ENCODE measurements at places on chromosomes 2 and 18.

GRCh38 chr2:167940346-167940725 is 307.1 kb downstream of the STK39 start:
- DNase-seq, result no peak
- no peaks in the 10 kb centered on the region for H3K36me3 ChIP-seq
- H3K27ac ChIP-seq, result peak overlapping the region; percentile 76

GRCh38 chr2:176328149-176328548 is 58.9 kb downstream of the MTX2 start:
- no peaks in the 10 kb centered on the region for H3K27me3 ChIP-seq
- no peak overlapping the region for H3K27ac ChIP-seq
- DNase-seq, result no peak
- H3K4me3 ChIP-seq, result no peak overlapping the region

DNA sequence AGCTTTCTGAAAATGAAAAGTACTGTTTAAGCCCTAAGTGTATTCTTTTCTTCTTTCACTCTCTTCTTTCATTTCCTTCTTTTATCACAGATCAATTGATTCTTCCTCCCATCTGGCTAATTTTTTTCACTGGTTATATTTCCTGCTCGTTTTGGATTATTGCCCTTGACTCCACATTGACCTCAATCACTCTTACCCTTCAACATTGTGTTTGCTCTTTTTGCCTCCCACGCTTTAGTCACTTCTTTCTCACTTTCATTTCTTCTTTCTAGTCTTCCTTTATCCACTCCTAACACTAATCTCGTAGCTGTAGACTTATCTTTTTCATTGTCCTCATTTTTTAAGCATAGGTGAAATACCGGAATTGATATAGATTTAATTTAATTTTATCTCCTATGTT is 320.3 kb upstream of the VRK2 start:
- no peak for DNase-seq
- no peak overlapping the region for H3K4me3 ChIP-seq
- H3K27me3 ChIP-seq, result no peaks in the 10 kb centered on the region
- H3K36me3 ChIP-seq, result no peaks in the 10 kb centered on the region

DNA sequence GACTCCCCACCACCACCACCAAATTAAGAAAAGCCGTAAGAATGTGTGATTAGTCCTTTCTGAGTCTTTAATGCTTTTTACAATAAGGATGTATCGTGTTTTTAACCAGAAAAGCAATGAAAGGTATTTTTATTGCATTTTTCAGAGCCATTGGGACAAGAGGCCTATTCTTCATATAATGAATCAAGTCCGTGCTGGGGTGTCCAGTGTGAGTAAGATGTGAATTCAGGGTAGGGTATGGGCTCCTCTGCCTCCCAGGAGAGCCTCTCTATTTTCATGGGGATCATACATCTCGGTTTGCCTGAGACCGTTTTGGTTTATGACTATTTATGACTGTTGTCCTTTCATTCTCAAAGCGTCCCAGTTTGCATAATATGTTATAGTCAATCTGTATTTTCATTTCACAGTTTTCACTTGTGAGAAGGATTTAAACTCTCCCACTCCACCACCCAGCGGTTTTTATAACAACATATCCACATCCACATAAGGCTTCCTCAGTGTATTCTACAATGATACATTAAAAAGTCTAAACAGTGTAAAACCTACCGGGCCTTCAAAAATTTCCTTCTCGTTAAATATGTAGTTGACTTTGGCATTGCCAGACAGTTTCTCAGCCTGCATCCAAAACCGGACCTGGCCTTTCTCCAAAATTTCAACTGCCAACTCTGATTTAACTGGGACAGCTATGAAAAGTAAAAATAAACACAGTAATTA is 80.8 kb upstream of the LPIN2 start:
- H3K27ac ChIP-seq, result no peak overlapping the region
- no peaks in the 10 kb centered on the region for H3K36me3 ChIP-seq
- peaks cover 4% of the 10 kb centered on the region for H3K4me1 ChIP-seq
- DNase-seq, result no peak
- no peak overlapping the region for H3K4me3 ChIP-seq

DNA sequence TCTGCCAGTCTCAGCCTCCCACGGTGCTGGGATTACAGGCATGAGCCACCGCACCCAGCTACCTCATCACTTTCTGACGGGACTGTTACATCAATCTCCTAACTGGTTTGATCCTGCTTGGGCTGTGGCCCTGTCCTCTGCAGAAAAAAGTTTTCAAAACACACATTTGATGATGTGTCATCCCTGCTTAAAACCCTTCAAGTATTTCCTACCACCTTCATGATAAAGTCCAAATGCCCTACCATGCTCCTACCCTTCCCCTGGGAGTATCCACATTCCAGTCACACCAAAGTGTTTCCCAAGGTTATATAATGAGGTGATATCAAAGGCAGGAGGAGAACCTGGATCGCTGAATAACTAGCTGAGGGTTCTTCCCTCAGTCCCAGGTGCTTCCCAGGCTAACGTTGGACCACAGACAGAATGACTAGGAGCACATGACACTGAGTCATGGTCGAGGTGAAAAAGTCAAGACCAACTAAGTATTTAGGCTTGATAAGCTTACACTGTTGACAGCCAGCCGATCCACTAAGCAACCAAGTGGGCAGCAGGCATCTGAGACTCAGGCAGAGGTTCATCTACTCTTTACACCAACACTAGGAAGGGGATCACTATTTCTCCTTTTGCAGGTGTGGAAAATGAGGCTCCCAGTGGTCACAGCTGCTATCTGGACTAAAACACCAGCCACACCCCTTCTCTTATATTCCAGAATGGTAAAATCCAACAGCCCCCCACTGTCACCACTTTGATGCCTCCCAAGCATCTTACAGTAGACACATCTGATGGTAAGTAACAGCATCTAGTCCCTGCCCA is 31.8 kb downstream of the CYRIA start:
- no peak overlapping the region for H3K27ac ChIP-seq
- peaks cover 70% of the 10 kb centered on the region for H3K4me1 ChIP-seq
- no peak for DNase-seq
- H3K36me3 ChIP-seq, result no peaks in the 10 kb centered on the region
- H3K4me3 ChIP-seq, result no peak overlapping the region

DNA sequence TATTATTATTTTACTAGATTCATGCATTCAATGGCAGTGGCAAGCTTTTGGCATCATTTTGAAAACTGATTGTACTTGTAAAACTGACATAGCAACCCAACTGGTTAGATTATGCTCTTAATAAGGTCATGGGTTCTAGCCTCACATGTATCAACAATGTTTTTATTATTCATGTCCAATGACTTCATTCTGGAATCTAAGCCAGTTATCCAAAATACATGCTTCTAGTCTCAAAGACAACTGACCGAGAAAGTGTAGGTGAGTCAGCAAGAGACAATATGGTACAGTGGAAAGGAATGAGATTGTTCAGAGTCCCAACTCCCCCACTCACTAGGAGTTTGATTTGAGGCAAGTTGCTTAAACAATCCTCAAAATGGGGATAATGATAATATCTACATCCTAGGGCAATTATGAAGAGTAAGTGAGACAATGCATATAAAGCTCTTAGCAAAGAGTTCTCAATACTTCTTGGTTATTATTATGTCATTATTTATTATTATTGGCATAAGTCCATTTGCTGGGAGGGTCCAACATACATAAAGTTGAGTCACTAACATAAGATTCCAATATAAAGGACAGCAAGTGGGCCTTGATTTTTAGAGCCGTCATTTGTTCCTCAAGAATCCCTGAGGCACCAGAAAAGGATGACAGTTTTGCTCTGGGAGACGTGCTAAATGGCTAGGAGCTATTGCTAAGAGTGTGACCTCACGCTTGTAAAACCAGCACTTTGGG is 99.4 kb downstream of the NEB start:
- no peaks in the 10 kb centered on the region for H3K27me3 ChIP-seq
- H3K27ac ChIP-seq, result no peak overlapping the region
- H3K36me3 ChIP-seq, result no peaks in the 10 kb centered on the region
- no peak for DNase-seq

DNA sequence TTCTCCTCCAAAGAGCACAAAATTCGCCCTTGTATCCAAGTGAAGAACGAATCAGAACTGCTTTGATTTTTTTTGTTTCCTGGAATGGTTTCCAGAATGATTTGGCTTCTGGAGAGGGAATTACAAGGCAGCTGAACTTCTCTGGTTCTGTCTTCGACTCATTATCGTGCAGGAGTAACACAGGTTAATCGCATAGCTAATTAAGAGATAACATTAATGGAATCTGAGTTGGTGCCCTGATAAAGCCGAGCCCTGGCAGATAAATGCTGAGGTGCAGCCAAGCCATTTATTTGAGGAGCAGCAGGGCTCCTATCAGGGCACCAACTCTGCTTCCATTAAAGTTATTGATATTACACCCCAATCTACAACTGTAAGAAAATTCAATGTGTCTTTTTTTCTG is 433.7 kb downstream of the ZNF521 start:
- no peaks in the 10 kb centered on the region for H3K36me3 ChIP-seq
- no peaks in the 10 kb centered on the region for H3K27me3 ChIP-seq
- H3K4me3 ChIP-seq, result no peak overlapping the region
- H3K4me1 ChIP-seq, result no peaks in the 10 kb centered on the region
- no peak overlapping the region for H3K27ac ChIP-seq

DNA sequence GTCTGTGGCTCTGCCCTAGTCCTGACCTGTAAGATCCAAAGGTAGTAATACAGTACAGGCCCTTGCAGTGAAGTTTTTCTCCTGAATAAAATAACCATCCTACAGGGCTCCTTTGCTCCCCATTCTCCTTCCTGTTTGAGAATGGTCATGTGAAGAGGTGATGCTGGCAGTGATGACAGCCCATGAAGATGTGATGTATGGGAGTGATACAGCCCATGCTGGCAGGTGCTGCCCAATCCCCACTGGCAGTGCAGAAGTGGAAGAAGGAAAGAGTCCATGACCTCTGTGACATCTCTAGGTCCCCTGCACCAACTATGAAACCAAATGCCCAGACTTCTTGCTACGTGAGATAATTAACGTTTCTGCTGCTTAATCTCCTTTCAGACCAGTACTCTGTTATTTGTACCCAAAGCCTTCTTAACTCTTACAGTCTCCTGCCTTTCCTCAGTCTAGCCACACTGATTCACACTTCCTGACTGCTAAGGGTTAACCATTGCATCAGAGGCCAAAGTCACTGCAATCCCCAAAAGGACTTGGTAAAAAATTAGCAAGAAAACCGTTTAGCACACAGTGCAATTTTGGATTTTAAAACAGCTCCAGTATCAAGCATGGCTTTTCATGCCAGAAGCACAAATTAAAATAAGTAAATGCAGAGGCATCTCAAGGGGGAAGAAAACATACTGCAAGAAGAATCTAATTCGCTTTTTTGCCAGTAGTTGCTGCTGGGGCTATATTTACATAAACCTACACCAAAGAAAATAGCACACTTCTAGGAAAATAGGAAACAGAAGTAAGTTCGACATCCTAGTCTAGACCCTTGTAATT is 98.0 kb downstream of the STK39 start:
- H3K27me3 ChIP-seq, result no peaks in the 10 kb centered on the region
- no peak overlapping the region for H3K27ac ChIP-seq
- no peak for DNase-seq
- no peaks in the 10 kb centered on the region for H3K4me1 ChIP-seq
- H3K4me3 ChIP-seq, result no peak overlapping the region

DNA sequence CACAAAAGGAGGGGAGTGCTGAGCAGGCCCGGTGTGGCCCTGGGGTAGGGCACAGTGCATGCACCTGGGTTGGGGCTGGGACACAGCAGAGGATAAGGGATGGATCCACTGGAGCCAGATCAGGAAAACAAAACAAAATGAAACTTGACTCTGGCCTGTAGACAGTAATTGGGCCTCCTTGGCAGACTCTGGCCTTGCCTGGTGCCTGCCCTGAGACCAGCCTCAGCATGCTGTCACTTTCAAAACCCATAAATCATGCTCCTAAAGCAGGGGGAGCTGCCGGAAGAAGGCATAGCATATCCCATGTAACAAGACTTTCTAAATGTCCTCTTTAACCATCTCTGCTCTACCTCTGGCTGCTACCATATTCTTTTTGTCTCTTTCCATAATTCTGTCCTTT is 61.1 kb upstream of the IGFBP5 start:
- no peak for DNase-seq
- H3K4me3 ChIP-seq, result no peak overlapping the region
- H3K4me1 ChIP-seq, result no peaks in the 10 kb centered on the region
- H3K27ac ChIP-seq, result no peak overlapping the region
- peaks cover 2% of the 10 kb centered on the region for H3K27me3 ChIP-seq

- H3K4me1 ChIP-seq, result no peaks in the 10 kb centered on the region
- no peak for DNase-seq
- no peaks in the 10 kb centered on the region for H3K36me3 ChIP-seq
These were observed 193.2 kb upstream of the DDX18 start for GRCh38 chr2:117621326-117621725.

GRCh38 chr2:183035298-183035953 is 2.8 kb downstream of the NCKAP1 start:
- H3K27me3 ChIP-seq, result peaks cover 79% of the 10 kb centered on the region
- H3K27ac ChIP-seq, result no peak overlapping the region
- no peak for DNase-seq
- H3K4me3 ChIP-seq, result no peak overlapping the region
- peaks cover 30% of the 10 kb centered on the region for H3K4me1 ChIP-seq
- no peaks in the 10 kb centered on the region for H3K36me3 ChIP-seq

GRCh38 chr18:78610179-78610578 is 369.4 kb upstream of the SALL3 start:
- no peak overlapping the region for H3K27ac ChIP-seq
- no peaks in the 10 kb centered on the region for H3K4me1 ChIP-seq
- no peak overlapping the region for H3K4me3 ChIP-seq

DNA sequence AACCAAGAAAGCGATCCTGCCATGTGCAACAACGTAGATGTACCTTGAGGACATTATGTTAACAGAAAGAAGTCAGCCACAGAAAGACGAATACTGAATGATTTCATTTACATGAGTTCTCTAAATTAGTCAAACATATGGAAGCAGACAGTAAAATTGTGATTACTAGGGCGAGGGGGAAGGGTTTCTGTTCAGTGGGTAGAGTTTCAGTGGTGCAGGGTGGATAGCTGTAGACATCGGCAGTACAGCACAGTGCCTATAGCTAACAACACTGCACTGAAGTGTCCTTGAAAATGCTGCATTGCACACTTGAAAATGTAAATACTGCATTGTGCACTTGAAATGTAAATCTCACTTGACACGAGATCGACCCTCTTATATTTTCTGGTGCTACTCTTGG is 275.3 kb downstream of the GALR1 start:
- no peaks in the 10 kb centered on the region for H3K4me1 ChIP-seq
- H3K4me3 ChIP-seq, result no peak overlapping the region
- H3K27ac ChIP-seq, result no peak overlapping the region
- H3K27me3 ChIP-seq, result no peaks in the 10 kb centered on the region

- H3K4me1 ChIP-seq, result peaks cover 12% of the 10 kb centered on the region
- no peak overlapping the region for H3K4me3 ChIP-seq
- no peaks in the 10 kb centered on the region for H3K27me3 ChIP-seq
- H3K27ac ChIP-seq, result no peak overlapping the region
- no peak for DNase-seq
- H3K36me3 ChIP-seq, result no peaks in the 10 kb centered on the region
These were observed 33.1 kb downstream of the MEX3C start for GRCh38 chr18:51164342-51164741.

DNA sequence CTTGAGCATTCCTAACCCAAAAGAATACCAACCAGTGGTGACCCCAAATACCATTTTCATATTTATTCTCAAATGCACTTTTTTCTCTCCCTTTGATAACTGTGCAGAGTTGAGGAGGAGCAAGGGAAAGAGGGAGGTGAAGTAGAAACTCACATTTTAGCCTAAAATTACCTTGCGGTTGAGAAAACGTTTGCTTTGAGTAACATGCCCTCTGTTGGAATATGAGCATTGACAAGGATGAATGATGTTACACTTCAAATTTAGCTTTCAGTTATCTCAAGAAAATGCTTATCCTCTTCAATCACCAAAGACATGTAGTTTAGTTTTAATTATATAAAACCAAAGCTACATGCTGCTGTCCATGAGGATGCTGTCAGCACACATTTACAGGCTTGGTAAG is 2.4 kb downstream of the GRP start:
- DNase-seq, result no peak
- H3K27ac ChIP-seq, result no peak overlapping the region
- no peak overlapping the region for H3K4me3 ChIP-seq
- peaks cover 79% of the 10 kb centered on the region for H3K27me3 ChIP-seq
- no peaks in the 10 kb centered on the region for H3K36me3 ChIP-seq

All from common myeloid progenitor, CD34-positive (primary cell).